ENCODE measurements at places on chromosomes 6 and 20.

GRCh38 chr20:34016736-34017135 is 23.0 kb downstream of the RALY start:
- DNase-seq = no peak

- DNase-seq = no peak
Measured at GRCh38 chr6:163094881-163095280, 319.6 kb upstream of the QKI start.

- DNase-seq = no peak
Measured at GRCh38 chr6:134343066-134343465, 25.2 kb upstream of the SGK1 start.

- DNase-seq = no peak
Measured at GRCh38 chr6:111118826-111119225, 31.5 kb downstream of the SLC16A10 start.

DNA sequence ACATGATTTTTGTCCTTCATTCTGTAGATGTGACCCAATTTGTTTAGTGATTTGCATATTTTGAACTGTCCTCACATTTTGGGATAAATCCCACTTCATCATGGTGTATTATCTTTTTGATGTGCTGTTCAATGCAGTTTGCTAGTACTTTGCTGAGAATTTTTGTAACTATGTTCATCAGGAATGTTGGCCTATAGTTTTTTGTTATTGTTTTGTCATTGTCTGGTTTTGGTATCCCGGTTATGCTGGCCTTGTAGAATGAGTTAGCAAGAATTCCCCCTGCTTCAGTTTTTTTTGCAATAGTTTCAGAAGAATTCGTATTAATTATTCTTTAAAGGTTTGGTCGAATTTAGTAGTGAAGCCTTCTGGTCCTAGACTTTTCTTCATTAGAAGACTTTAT is 11.9 kb downstream of the KIF25 start:
- DNase-seq = no peak

GRCh38 chr6:110990840-110991576 is 9.2 kb downstream of the RPF2 start:
- no peak for DNase-seq

DNA sequence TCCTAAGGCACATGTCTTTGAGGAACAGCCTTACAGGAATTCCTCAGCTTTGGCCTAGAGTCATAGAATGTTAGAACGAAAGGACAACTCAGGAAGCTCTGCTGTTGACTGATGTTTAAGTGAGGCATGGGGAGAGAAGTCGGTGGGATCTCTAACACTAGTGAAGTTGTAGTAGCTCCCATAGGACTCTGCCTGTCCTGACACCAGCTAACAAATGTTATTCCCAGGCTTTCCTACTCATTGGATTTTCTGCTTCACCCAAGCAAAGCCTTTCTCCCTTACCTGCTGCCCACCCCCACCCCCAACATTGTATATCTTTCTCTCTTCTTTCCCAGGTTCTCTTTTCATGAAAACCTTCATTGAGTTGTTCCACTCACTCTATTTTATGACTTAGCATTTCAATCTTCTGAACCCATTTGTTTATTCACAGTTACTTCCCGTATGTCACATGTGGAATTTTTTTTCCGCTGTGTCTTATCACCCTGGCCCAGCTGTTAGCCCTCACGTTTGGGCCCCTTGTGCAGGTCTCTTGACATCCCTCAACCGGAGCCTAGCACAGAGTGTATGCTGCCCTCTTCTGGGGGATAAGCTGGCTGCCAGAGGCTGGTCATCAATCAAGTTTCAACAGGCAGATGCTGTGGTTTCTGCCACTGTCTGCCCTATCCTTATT is 39.2 kb upstream of the RNF8 start:
- DNase-seq = peak; percentile 43

GRCh38 chr20:15895560-15896084 is 677.6 kb downstream of the KIF16B start:
- DNase-seq = no peak

GRCh38 chr20:15627501-15627903 is 945.7 kb downstream of the KIF16B start:
- DNase-seq = no peak

DNA sequence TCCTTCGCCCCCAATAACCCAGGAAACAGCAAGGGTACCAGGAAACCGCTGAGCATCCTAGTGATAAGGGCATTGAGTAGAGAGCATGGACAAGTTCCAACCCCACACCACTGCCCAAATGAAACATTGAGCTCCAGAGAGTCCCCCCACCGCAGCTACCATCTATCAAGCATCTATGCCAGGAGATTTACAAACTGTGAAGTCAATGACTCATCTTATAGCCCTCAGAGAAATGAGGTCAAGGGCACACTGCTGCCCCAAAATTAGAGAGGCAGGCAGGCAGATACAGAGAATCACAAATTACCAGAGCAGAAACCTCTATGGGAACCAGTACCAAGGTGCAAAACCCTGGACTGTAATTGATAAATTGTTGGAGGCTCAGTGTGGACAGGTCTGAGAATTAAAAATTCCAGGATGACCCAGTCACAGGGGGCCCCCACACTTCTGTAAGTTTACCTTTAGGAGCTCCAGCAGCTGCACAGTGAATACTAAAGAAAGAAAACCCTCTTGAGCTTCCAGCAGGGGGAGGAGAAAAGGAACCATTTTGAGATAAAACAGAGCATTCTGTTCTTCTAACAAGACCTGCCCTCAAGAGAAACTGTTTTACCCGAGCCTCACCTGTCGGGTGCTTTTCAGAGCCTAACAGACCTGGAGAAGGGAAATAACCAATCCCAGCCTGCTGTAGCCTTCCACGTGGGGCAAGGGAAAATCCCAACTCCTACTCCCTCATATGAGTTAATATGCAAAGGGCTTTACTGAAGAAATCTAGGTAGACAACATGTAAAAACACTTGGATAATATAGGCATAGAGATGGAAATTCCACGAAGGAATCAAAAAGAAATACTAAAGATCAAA is 118.0 kb upstream of the ARID1B start:
- DNase-seq = no peak

DNA sequence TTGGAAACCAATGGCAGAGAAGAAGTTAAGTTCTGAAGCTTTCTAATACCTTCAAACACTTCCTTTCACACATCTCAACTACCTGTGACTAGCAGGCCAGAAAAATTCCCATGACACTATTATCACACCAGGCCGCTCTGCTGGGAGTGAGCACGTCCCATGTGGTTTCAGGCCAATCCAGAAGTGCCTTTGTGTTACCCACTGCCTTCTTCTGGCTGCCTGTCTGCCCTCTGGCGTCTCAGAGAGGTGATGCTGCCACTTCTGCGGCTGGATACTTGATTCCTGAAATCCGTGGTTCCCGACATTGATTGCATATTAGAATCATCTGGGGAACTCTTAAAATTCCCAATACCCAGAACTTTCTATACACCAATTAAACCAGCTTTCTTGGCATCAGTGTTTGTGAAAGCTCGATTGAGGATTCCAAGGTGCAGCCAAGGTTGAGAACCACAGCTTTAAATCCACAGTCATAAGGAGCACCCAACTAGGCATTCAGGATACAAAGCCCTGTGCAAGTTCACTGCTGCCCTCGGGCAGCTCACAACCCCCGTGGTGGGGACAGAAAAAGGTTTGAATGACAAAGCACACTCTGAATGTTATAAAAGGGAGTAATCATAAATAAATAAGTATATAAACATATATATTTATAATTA is 65.6 kb downstream of the STMND1 start:
- DNase-seq = no peak

- no peak for DNase-seq
Measured at GRCh38 chr6:1766654-1767053, 156.9 kb downstream of the FOXC1 start.

GRCh38 chr20:24681634-24682495 is 212.4 kb downstream of the SYNDIG1 start:
- no peak for DNase-seq

GRCh38 chr6:85493389-85493788 is 43.5 kb downstream of the NT5E start:
- no peak for DNase-seq

- DNase-seq = no peak
Measured at GRCh38 chr6:152432758-152433157, 204.4 kb downstream of the SYNE1 start.

GRCh38 chr6:17648745-17649144 is 48.6 kb downstream of the FAM8A1 start:
- DNase-seq = no peak

DNA sequence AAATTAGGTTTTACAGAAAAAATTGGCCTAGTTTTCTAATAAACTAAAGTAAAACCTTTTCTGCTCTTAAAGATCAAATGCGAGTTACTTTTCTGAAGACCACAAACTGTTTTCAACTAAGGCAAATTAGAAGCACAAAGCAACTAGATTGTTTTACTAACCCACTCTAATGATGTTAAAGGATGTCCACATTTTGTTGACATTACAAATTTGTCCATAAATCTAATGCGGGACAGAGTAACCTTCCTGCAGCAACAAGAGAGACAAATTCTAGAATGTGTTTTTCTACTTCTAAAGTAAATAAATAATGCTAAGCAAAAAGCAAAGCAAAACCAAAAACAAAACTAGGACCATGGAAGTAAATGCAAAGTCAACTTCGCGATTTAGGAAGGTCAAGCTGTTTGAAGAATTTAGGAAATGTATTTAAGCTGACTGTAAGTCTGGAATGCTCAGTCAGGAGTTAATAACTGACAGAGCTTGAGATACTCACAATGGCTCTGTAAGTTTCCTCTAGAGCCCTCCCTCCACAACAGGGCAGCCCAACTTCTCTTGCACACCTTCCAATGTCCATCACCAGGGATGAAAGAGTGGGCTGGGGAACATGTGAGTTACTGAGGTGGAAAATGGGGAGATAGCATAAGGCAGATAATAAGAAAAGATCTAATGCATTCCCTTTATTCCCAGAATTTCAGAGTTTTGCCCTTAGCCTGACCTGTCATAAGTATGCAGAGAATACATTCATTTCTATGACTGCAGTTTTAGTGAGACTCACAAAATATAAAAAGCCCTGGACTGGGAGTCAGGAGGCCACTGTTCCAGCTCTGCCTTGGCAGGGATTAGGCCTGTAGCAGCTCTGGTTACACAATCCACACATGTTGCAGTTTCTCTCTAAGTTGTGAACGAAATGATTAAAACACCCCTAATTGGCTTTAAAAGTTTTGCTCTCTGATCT is 158.8 kb downstream of the FOXA2 start:
- DNase-seq = no peak

DNA sequence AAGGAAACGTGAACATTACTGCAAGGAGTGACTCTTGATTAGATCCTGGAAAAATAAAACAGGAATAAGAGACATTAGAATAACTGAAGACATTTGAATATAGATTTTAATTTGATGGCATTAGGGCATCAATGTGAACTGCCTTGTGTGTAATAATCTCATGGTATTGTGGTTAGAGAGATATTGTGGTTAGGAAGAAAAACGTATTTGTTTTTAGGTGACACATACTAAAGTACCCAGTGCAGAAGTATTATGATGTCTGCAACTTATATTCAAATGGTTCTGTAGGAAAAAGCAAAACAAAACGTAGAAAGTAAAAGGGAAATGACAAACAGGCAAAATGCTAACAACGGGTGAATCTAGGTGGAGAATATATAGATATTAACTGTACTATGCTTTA is 65.9 kb upstream of the OGFRL1 start:
- DNase-seq = no peak

GRCh38 chr6:64062960-64063683 is 427.5 kb downstream of the PHF3 start:
- no peak for DNase-seq

- no peak for DNase-seq
Measured at GRCh38 chr20:48584391-48585060, 243.3 kb downstream of the PREX1 start.

DNA sequence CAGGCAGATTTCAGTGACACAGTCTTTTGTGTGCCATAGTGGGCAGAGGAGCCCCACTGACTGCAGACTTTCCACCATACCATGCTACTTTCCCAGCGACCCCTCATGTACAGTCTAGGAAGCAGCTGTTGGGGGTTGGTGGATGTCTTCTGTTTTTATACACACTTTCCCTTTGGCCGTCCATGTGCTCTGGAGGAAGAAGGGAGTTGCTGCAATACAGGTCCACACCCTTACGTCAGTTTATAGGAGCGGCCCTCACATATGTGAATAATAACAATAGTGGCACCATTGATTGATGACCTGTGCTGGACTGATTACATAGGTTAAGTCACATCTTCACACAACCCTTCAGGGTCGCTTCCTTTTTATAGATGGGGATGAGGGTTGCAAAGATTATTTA is 17.5 kb upstream of the CCN2 start:
- DNase-seq = no peak

DNA sequence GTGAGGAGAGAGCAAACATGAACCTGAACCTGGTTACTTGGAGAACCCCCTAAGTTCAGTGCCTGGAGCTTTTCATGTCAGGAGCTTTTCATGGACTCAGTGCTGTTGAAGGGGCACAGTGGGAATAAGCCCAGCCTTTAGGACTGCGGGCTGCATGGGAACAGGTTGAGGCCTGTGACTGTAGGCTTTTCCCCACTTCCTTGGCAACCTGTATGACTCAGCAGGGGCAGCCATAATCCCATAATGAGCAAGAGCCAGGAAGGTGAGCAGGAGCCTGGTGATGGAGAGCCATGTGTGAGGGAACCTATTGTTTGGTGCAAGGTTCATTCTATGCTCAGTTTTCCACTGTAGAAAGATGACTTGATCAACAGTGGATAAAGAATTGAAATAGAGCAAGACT is 23.4 kb downstream of the MEP1A start:
- DNase-seq = no peak

- DNase-seq = no peak
Measured at GRCh38 chr20:55893031-55893430, 112.3 kb downstream of the CBLN4 start.

GRCh38 chr6:36221674-36222073 is 25.1 kb downstream of the BRPF3 start:
- DNase-seq = no peak

- no peak for DNase-seq
Measured at GRCh38 chr6:157049133-157049532, 272.0 kb downstream of the ARID1B start.

GRCh38 chr20:47055699-47056369 is 161.2 kb downstream of the EYA2 start:
- no peak for DNase-seq

DNA sequence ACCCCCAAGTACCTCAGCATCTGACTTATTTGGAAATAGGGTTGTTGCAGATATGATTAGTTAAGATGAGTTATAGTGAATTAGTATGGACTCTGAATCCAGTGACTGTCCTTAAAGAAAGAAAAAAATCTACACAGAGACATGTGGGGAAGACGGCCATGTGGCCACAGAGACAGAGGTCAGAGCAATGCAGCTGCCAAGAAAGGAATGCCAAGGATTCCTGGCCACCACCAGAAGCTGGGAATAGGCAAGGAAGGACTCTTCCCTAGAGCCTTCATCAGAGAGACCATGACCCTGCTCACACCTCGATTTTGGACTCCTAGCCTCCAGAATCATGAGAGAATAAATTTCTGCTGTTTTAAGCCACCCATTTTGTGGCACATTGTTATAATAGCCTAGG is 81.8 kb downstream of the FYN start:
- no peak for DNase-seq
